ENCODE measurements at places on chromosomes 2 and 18. TPM values are rescaled to one million over a fixed set of nuclear protein-coding genes. Genes with fewer than 3 reads are reported as not detected.

Gene SCTR
- total RNA-seq, result 0.71 TPM

Gene CFC1
- total RNA-seq, result not detected

Gene SP140
- 0.67 TPM for total RNA-seq

Gene SLC11A1
- 4.2 TPM for total RNA-seq

Gene POLR1B
- total RNA-seq, result 10.1 TPM

Gene NBAS
- total RNA-seq, result 51.3 TPM

Gene FAM237A
- total RNA-seq, result 1.3 TPM

Gene UNC80
- not detected for total RNA-seq

Gene IL1RL1
- 35.3 TPM for total RNA-seq

Gene DHX57
- total RNA-seq, result 10.7 TPM

Gene TSPYL6
- total RNA-seq, result 0.21 TPM

Gene ABCG8
- total RNA-seq, result not detected

DNA sequence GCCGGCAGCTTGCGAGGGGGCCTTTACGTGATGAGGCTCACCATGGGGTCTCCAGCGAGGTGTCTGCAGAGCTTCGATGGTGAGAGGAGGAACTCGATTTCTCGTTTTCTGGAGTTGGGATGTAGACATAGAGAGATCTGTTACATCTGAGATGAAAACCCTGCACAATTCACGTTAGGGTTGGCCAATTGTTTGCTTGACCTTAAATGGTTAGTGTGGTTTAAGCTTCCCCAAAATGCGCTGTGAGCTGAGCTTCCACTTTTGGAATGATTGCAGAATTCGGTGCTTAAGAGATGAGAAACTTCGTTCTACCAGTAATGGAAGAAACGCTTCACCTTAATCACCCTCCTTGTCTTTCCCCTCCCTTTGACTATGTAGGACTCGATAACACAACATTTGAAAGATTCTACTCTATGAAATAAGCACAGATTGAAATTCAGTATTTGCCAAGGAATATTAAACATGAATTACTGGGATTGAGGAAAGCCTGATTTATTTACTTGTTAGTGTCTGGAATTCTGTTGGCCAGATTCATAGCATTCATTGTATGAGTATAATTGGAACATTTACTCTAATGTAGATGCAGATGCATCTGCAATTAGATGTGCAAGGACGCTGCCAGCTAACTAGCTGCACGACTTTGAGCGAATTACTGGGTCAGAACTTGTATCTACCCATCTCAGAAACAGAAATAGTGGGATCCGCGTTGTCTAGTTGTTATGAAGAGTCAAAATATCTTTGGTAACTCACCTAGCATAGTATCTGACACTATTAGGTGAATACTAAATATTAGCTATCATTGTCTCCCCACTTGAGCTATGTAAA is 1.6 kb upstream of the KLF7 start:
- DNase-seq, result no peak

DNA sequence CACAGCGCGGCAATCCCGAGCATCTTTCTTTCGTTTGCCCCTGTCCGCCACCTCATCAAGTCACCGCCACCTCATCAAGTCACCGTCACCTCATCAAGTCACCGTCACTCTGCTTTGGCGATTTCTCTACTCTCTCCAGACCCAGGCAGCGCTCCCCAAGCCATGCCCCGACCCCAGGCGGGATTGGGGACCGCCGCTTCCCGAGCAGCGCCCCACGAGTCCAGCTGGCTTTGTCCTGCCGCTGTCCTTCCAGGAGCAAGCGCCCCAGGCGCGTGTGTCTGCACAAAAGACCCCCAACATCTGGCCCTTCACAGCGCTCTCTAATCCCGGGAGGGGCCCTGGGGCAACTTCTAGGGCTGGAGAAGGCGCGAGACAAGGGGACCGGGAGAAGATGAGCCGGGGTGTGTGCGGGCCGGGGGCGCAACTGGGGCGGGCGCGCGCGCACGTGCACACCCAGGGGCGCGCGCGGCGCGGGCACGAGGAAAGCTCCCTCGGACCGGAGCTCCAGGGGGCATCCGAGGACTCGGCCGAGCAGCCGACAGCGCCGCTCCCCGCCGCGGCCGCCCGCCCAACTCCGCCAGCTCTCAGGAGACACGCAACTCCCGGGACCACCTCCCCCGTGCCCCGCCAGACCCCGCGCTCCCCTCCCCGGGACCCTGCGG is 633 bp upstream of the RNF152 start:
- peak; percentile 45 for DNase-seq

GRCh38 chr2:126482582-126483464 is 173.1 kb upstream of the GYPC start:
- DNase-seq, result no peak

DNA sequence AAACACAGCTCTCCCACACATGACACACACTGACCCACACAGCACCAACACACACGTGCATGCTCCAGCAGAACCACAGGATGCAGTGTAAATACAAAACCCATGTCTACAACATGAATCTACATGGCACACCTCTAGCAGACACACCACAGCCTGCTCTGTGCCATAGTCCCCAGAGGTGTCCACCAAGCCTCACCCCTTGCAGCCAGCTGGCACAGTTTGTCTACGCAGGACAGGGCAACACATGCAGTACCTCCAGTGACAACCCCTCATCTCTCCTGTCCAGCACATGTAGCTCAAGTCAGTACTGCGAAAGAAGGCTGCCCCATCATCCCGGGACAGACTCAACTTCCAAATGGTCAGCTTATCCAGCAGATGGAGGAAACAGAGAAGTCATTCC is 18.9 kb downstream of the CELF4 start:
- no peak for DNase-seq

- DNase-seq, result no peak
Observed at GRCh38 chr18:5142859-5143258, 54.2 kb downstream of the AKAIN1 start.

GRCh38 chr2:197191177-197191939 is 119.2 kb downstream of the ANKRD44 start:
- no peak for DNase-seq

DNA sequence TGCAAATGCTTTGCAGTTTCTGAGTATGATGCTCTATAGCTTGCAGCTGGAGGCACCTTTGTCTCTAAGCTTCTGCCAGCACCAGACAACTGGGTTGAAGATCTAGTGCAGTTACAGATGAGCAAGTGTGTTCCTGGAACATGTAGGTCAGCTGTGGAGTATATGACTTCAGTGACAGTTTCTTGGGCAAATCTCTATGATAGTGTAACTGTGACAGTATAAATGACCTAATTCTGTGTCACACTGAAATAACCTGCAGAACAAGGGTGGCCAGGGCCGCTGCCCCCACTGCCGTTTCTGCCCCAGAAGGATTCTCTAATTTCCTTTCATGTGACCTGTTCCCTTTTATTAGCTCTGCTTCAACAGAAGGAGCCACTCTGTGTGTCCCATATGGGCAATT is 145.3 kb upstream of the DAPL1 start:
- DNase-seq, result no peak

GRCh38 chr2:200509235-200509611 is 645 bp downstream of the KCTD18 start:
- DNase-seq, result peak; percentile 10

GRCh38 chr2:219830353-219830738 is 202.9 kb downstream of the SLC4A3 start:
- DNase-seq, result no peak

GRCh38 chr2:131445896-131446295 is 30.0 kb upstream of the TUBA3D start:
- DNase-seq, result no peak

DNA sequence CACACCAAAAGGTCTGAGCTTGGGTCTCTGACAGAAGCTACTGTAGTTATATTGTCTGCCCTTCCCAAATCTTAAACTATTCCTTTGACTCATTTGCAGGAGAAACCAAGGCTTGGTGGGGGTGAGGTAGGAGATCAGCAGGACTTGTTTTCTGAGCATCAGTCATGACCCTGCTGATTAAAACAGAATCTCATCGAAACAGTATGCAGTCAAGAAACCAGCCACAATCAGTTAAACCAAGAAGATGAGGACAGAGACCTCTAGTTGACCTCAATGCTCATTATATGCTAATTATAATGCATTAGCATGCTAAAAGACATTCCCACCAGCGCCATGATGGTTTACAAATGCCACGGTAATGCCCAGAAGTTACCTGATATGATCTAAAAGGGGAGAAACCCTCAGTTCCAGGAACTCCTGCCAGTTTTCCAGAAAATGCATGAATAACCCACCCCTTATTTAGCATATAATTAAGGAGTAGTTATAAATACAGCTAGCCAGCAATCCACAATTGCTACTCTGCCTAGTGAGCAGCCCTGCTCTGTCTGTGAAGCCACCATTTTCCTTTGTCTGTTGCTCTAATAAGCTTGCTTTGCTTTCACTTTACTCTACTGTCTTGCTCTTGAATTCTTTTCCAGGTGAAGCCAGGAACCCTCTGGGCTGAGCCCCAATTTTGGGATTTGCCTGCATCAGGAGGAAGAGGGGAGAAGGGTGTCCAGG is 26.7 kb downstream of the DSC3 start:
- DNase-seq, result no peak

GRCh38 chr2:161915121-161915520 is 158.9 kb downstream of the DPP4 start:
- DNase-seq, result no peak

GRCh38 chr2:232386490-232386739 is 7.9 kb downstream of the ALPP start:
- DNase-seq, result no peak

DNA sequence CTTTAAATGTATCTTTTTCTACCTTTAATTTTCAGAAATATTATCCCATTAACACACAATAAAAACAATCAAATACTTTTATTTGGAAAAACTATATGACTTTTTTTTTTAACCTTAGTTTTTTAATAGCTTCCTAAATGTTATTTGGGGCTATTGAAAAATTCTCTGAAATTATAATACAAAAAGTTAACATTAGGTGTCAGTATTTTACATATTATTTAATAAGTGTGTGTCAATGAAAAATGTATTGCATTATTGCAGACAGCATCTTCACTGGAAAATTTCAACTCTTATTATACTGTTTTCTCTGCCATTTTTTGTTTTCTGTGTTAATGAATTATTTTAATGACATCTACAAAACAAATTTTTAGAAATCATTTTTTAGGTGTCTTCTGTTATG is 51.1 kb upstream of the ARHGAP15 start:
- DNase-seq, result no peak

- no peak for DNase-seq
Observed at GRCh38 chr2:217929272-217929671, 73.5 kb downstream of the TNS1 start.

GRCh38 chr18:77068321-77069312 is 64.0 kb downstream of the MBP start:
- DNase-seq, result no peak

DNA sequence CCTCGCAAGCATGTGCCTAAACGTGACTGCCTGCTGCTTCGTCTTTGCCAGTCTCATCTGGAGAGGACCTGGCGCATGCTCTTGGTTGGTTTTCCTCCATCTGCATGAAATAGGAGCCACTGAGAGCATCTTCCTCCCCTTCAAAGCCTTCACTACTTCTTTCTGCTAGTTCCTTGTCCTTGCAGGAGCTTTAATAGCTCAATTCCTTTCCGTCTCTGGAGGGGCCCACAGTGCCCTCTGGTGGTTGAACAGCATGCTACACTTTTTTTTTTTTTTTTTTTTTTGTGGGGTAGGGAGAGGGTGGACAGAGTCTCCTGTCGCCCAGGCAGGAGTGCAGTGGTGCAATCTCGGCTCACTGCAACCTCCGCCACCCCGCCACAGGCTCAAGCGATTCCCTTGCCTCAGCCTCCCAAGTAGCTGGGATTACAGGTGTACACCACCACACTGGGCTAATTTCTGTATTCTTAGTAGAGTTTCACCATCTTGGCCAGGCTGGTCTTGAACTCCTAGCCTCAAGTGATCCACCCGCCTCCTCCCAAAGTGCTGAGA is 59.6 kb downstream of the SP110 start:
- DNase-seq, result peak; percentile 30

DNA sequence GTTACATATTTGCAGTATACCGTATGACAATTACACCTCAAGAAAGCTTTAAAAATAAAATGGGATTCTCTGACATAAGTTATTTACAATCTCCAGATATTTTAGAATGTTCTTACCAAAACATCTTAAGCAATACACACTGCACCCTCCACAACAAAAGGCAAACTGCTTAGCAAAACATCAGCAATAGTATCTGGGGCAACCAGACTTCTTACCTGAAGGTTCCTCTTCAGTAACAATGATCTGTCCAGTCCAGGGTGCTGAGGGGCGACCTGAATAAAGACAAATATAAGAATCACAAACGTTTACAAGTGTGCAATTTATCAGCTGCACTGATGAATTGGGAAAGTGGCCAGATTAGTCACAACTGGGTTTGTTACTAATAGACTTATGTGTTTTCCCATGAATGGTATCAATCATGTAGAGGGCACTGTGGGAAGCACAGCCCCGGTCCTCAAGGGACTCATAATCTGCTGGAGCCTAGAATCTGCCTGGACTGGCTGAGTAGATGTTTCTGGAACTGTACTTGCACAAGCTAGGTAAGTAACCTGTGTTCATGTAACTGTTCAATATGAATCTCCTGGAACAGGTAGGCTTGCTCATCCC is 70.7 kb downstream of the MYOM1 start:
- DNase-seq, result no peak

DNA sequence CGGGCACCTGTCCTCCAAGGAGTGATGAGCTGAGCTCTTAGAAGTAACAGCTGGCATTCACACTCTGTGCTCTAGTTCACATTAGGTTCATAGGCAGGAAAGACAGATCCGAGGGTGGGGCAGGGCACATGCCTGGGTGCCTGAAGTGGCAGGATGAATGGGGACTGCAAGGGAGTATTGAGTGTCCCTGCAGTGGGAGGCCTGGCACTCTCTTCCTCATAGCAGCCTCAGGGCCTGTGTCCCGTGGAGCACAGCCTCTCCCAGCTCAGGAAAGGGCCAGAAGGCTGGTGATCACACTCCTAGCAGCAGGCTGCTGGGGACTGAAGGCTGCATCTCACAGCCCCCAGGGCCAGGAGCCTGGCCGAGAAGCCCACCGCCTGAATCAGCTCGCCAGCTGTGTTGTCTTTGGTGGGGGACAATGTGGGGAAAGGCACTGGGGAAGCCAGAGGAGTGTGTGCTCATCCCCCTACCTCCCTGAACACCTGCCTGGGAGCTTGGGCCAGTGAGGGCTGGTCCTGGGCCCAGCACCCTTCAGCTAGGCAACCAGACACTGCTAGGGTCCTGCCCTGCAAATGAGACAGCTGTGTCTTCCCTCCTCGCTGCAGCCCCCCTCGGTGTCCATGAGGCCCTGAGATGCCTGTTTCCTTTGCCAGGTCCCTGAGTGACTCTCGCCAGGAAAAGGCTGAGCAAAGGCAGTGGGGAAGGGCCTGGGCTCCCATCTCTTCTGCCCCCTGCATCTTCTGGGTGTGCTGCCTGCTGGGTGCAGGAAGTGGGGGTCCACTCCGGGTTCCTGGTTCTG is 48.2 kb upstream of the HS6ST1 start:
- no peak for DNase-seq

DNA sequence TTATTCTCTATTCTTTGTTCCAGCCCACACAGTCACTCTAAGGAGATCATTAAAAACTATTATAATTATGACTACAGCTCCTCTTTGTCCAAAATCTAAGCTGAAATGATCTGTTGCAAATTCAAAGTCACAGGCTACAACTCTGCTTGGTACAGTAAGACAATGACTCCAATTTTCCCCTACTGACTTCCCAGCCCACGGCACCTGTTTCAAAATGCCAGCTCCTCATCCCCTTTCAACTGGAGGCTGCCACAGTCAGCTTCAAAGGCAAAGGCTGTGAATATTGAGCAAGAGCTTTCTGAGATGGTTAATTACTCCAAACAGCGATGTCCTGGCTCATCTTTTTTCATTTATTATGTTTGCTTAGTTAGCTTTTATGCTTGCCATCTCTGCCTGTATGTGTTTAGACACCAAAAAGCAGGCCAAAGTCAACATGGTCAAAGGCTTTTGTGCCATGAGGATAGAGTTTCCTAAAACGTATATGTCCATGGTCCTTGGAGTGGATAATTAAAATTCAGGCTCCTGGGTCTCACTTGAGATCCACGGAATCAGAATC is 141.1 kb downstream of the DOCK10 start:
- no peak for DNase-seq
